Uterus (tissue), 4 donors: ENCODE measurements at places on chromosomes 6 and 20. TPM values are rescaled to one million over a fixed set of nuclear protein-coding genes. Genes with fewer than 3 reads are reported as not detected.

DNA sequence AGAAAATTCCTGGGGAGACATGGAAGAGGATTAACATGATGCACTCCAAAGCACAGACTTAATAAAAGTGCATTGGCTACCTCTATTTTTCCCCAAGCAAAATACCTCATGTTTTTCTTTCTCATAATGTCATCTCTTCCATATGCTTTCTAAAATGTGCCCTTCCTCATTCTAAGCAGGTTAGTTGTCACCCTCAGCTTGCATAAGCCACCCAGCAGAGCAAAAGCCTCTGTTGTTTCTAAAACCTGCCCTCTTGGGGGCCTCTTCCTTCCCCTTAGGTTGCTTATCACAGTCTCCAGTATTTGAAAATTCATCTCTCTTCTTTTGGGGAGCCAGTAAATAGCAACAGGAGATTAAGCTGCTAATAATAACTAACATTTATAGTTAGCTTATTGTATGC lies 183.6 kb upstream of the FLRT3 start:
- H3K4me3 ChIP-seq, result no peak overlapping the region
- H3K4me1 ChIP-seq, result no peaks in the 10 kb centered on the region
- H3K27ac ChIP-seq, result no peak overlapping the region
- DNase-seq, result no peak
- H3K36me3 ChIP-seq, result no peaks in the 10 kb centered on the region

- H3K4me3 ChIP-seq, result no peak overlapping the region
- H3K36me3 ChIP-seq, result no peaks in the 10 kb centered on the region
- no peak overlapping the region for H3K27ac ChIP-seq
- no peak for DNase-seq
Measured at GRCh38 chr20:45896641-45897161, 5.6 kb downstream of the CTSA start.

DNA sequence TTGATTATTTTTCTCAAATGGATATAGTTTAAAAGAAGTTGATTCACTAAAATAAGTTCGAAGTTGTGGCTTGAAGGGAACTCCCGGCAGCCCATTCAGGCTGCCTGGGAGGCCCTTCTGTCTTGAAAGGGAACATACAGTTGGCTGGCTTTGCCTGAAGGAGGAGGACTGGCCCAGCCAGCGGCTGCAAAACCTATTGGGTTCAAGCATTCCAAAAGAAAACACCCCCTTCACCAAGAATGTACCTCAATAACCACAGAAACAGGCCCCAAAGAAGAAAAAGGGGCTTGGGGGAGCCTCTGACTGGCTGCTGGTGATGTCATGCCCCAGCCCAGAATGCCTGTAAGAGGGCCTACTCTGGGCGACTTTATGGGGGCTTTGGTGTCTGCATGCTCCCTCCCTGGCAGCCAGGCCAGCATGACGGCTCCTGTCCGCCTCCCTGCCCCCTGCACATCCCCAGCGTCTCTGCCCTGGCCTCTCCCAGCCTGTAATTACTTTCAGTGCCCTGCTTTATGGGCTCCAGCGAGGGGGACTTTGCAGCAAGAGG lies 36.5 kb downstream of the MAFB start:
- no peak for DNase-seq
- no peak overlapping the region for H3K4me3 ChIP-seq
- no peaks in the 10 kb centered on the region for H3K27me3 ChIP-seq
- no peak overlapping the region for H3K27ac ChIP-seq

GRCh38 chr20:12072221-12072953 lies 154.7 kb downstream of the BTBD3 start:
- H3K36me3 ChIP-seq, result no peaks in the 10 kb centered on the region
- no peaks in the 10 kb centered on the region for H3K4me1 ChIP-seq
- no peak overlapping the region for H3K27ac ChIP-seq
- DNase-seq, result no peak
- no peak overlapping the region for H3K4me3 ChIP-seq

DNA sequence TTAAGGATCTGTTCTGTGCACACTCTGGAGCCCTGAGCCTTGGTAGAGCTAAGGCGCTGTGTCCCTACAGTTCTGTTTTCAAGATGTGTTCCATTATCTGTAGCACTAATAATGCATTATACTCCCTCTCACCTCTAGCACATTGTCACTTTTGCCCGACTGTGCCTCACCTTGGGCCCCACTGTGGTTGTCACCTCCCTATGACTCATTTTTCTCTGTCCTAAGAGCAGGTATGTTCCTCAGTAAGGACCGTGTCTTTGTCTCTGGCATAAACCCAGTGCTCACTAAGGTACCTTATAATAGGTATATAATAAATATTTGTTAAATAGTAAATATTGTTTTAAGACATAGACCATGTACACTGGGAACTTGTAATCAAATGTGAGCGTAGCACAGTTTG lies 942.5 kb upstream of the CITED2 start:
- H3K36me3 ChIP-seq, result no peaks in the 10 kb centered on the region
- DNase-seq, result no peak
- no peak overlapping the region for H3K4me3 ChIP-seq
- no peak overlapping the region for H3K27ac ChIP-seq

Gene PPP1R3G
- 3.0 TPM for total RNA-seq

Gene CD109
- 59.0 TPM for total RNA-seq

Gene SLC17A1
- total RNA-seq, result not detected
